ENCODE measurements at places on chromosomes 12 and 14.

DNA sequence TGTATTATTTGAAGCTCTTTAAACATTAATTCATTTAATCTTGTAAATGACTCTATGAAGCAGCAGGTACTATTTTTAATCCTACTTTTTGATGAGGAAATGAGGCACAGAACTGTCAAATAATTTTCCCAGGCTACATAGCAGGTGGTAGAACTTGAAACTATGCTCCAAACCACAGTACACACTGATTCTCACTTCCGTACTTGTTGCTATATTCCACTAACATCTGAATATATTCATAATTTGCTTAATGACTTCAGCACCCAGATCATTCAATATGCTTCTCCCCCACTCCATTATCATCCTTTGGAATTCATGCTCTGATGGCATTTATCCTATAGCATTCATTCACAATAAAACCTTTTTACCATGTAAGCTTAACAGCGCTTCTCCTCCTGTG lies 4.9 kb downstream of the ERGIC2 start:
- no peak for DNase-seq

DNA sequence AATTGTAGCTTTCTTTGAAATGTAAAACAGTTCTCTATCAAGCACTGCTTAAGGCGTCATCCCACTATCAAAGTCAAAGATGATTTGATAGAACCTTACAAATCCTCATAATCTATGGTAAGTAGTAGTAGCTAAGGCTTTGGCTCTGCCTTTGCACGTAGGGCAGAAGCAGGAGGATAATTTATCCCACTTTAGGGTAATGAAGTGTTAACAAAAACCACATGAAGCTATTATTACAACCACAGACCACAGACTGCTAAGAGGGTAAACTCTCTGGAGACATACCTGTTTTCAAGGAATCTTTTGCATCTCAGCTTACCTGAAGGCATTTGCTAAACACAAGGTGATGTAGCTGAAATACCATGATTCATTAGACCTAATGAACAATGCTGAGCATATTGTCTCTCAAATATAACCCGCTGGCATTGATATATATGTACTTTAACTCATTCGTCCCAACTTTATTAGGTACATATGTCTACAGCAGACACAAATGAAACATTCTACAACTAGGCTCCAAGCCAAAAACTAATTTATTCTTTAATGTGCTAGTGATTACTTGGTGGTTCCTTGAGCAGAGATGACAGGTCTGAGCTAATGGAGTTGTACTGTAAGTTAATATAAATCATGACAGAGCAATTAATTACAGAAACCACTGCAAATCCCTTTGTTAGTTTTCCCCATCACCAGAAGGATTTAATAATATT lies 368.8 kb downstream of the ETNK1 start:
- no peak for DNase-seq

DNA sequence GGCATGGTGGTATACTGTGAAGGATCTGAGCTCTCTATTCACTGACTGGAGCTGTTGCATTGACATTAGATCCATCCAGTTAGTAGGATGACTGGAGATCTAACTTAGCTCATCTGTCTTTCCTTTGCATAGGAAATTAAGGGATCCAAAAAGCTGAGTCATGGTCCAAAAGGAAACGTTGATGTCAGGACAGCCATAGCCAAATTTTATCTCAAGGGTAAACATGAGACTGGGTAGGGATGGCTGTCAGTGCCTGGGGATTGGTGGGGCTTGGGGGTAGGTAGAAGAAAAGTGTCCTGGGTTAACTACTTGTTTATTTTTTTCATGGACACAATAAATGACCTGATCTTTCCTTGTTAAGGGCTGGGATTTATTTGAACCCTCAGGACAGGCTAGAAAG lies 4.6 kb downstream of the FAM177A1 start:
- DNase-seq, result no peak

DNA sequence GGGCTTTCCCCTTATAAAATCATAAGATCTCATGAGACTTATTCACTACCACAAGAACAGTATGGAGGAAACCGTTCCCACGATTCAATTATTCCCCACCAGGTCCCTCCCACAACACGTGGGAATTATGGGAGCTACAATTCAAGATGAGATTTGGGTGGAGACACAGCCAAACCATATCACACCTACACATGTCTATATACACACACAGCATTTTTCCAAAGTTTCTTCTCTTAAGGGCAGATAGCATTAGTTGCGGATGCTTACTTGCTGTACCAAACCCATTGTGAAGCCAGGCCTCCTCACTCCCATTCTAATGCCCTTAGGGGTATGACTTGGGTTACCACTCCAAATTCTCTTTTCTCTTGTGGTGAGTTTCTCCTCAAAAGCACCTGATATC lies 104.1 kb upstream of the RAP1B start:
- DNase-seq, result no peak

DNA sequence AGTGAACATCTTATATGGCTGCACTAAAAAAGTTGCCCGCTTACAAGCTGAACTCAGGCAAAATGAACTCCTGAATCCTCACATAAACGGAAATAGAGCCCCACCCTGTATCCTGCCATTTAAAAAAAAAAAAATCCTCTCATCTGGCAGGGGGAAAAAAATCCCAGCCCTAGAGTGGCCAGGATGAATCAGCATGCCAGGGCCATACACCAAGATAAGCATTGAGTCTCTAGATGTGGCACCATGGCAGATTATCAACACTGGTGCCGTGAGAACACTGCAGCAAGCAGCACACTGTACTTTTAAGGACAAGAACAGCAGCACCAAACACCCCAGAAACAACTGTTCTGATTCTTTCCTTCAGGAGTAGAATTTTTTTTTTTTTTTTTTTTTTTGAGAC lies 65.5 kb downstream of the RASSF3 start:
- no peak for DNase-seq

GRCh38 chr12:47328831-47329545 lies 249.2 kb upstream of the AMIGO2 start:
- DNase-seq, result no peak

DNA sequence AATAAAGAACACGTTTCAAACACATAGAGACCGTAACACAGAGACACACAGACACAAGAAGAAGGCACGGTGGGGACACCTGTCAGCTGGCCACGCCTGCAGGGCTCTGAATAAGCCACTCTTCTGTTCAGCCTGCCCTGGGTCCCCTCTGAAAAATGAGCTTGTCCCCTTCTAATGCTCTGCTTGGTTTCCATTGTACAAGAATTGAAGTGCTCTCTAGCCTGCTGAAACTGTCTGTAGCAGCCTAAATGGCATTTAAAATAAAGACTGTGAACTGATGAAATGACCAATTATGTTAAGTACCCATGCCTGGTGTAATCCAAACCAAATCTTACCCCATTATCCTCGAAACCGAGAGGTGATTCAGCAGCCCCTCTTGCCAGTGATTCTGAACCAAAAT lies 139.8 kb downstream of the FOXN3 start:
- no peak for DNase-seq

DNA sequence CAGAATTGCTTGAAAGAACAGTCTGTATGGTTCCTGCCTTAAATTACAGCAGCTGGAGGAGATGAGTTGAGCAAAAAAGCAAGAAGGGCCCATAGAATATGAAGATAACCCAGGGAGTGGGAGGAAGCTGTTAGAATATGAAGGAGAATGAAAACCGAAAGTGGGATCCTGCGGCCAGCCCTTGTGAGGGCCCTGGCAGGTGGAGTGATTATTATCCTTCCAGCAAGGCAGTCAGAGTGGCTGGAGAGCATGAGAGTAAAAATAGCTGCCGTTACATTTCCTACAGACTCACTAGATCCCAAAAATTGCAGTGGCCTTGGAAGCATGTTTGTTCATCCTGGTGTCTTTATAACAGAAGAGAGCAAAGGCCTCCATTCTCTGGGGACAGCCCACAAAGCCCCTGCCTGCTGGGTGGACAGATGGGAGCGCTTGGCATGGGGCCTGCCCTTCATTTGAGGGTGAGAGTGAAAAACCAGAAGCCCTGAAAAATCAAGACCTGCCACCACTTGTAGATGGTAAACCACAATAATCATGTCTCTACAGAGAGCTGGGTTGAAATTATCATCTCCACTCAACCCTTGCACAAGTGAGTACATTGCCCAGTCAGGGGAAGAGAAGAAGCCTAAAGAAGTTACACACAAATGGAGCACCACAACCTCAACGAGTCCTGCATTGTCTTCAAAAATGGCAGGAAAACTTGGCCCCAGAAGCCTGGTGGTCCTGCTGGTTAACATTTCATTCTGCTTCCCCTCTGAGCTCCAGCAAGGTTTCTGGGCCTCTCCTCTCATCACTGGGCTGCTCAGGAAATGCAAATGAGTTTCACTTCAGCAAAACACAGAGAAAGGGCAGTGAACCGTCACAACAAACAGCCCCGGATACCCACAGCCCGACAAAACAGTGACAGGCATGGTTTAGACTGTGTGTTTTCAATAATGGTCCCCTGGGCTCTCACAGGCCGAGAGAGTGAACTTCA lies 20.5 kb downstream of the ZDHHC22 start:
- DNase-seq, result no peak

DNA sequence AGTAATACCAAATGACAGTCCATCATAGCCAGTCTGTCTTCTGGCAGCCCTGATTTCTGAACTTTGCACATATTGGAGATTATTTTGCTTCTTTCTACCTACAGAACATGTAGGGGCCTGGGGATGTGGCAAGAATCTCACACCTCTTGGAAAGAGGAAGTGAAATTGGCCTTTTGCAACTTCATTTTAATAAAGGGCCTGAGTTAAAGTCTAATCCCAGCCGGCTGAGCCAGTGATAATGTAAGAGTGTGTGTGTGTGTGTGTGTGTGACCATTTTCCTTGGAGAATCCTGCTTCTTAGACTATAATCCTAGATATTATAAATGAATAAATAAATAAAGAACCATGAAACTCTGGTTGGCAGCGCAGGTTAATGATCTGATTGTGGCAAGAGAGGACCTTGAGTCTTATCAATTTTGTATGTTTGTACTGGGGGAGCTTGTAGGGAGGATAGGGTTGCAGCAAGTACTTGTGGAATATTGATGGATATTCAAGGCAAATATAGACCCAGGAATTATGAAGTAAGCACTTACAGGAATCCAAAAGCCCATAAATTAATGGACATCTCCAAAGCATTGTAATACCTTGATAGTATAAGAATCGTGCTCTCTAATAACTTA lies 233.2 kb upstream of the AMIGO2 start:
- DNase-seq, result no peak

DNA sequence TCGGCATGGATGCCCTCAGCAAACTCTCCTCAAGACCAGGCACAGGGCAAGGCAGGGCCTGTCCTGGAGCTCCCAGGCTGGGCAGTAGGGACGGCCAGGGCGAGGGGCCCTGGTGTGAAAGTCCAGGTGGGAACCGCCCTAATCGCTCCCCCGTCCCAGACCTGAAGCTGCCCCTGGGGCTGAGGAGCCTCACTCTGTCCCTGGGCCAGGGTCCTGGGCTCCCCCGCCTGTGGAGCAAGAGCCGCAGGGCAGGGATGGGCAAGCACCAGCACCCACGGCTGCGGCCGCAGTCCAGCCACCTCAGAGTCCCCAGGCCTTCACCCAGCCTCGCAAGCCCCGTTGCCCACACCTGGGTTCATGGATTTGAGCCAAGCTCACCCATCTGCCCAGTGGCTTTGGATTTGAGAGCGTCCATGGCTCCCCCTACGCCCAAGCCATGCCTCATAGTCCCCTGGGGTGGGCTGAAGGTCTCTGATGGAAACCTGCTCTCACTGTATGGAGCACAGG lies 102.4 kb upstream of the C14orf180 start:
- DNase-seq, result no peak

DNA sequence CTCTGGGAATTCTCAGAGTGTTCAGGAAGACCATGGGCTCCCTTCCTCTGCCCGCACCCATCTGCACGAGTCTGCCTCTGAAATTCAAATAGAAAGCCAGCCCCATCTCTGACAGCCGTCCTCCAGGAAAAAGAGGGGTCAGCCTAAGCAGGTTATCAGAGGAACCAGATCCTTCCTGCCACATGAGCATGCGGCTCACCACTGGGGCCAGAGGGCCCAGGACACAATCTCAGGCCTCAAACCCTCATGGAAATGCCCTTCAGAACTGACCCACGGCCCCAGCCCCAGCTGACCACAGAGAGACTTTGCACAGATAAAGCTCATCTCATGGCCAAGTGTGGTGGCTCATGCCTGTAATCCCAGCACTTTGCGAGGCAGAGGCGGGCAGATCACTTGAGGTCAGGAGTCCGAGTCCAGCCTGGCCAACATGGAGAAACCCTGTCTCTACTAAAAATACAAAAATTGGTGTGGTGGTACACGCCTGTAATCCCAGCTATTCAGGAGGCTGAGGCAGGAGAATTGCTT lies 23.2 kb downstream of the PXN start:
- no peak for DNase-seq

DNA sequence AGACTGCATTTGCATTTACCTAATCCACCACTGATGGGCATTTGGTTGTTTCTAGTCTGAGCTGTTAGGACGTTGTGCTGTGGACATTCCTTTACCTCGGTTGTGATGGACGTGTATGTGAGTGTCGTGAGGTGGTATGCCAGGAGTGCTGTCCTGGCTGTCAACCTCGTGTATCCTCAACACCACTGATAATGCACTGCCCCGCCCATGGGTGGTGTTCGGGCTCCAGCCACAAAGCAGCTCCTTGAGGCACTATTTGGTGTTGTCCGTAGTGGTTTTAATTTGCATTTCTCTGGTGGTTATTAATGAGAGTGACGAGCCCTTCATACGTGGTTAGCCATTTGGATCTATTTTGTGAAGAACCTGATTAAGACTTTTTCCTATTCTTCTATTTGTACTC lies 87.6 kb downstream of the PPP2R5C start:
- DNase-seq, result no peak

GRCh38 chr14:61561657-61562276 lies 133.5 kb upstream of the HIF1A start:
- no peak for DNase-seq

DNA sequence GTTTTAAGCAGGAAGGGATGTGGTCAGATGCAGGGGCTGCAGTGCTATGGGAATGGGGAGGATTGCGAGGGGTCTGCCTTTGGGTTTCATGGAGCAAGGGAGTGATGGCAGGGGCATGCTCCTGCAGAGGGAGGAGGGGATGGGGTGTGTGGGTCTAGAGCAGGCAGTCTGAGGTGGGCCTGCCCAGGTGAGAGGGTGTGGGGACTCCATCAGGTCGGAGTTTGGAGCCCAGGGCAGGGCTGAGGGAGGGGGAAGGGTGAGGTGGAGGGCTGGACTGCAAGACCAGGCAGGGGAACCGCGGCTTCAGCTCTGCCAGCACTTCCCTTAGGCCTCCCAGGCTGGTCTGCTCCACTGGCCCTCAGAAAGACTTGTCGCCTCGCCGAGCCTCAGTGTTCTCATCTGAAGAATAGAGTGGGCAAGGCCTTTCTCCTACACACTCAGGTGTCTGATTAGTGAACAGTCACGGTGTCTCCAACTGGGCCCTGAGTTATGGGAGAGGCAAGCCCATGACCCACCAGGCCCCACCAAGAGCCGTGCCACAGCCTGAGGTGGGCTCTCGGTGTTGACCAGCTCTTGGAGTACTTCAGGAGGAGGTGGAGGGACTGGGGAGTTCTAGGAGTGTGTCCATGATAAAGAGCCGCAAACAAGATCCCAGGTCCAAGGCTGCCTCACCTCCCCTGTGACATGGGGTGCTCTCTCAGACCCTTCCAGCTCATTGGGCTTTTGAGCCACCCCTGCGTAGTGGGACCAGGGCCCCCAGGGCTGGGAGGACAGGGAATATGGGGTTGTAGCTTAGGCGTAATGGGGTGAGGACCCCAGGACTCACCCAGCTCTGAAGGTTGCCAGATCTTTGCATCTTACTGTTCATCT lies 20.1 kb upstream of the KRT80 start:
- DNase-seq, result no peak

- DNase-seq, result no peak
These were observed 13.9 kb upstream of the RPH3A start for GRCh38 chr12:112777387-112778310.

GRCh38 chr12:86407620-86408208 lies 151.5 kb upstream of the MGAT4C start:
- no peak for DNase-seq

GRCh38 chr12:116969615-116970585 lies 59.1 kb downstream of the FBXW8 start:
- peak; percentile 22 for DNase-seq
